ENCODE measurements at places on chromosomes 7 and 10.

DNA sequence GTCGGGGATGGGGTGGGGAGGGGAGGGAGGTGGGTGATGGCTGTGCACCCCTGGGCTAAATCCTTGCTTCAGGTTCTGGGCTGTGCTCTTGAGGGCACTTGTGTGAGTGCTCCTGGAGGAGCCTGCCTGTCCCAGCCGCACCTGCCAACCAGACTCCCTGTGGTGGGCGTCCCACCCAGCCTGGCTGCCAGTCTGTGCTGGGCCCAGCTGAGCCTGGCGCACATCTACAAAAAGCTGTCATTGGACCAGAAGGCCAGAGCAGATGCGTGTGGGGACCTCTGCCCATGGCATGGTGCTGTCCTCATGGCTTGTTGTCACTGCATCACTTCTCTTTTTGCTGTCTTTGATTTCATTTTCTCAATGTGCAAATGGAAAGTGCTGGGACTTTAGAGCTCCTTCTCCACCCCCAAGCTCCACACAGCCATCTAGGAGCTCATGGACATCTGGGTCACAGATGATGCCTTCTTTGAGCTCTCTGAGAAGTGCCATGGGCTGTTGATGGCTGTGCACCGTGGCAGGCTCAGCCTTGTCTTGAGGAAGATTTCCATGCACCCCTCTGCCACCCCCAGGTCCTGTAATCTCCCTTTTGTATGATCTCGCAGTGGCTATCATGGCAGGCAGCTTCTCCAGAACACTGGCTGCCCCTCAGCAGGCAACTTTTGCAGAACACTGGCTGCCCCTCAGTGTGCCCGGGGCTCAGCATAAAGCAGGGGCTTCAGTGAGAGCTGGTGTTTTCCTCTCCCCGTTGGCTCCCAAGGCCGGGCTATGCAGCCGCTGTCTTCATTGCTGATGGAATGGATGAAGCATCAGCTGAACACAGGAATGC, 83.9 kb downstream of the ADCY1 start:
- DNase-seq: no peak

DNA sequence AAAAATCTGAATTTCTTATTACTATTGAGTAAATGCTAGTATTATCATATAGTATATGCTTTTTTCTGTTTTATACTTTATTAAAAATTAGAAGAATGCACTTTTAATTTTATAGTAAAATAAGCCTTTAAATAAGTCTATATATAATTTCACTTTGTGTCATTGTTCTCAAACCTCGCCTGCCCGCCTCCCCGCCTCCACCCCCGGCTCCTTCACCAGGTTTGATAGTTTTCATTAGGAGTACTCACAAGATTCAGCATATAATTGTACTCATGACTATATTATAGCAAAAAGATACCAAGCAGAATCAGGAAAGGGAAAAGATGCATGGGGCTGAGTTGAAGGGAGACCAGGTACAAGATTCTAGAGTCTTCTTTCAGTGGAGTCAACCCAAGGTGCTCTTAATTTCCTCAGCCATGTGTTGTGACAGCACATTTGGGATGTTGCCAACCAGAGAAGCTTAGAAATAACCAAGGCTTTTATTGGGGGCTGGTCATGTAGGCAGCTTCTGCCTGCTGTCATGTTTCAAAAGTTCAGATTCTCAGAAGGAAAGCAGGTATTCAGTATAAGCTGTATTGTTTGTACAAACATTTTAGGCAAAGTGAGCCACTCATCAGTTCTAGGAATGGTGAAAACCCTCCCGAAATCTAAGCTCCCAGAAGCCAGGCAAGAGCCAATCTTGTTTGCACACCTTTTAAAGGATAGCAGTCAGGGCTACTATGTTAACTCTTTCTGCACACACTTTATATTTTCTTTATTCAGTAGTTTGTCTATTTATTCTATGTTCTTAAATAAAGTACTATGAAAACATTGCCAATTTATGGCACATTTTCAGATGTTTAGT, 12.3 kb downstream of the NHLRC2 start:
- DNase-seq: no peak

DNA sequence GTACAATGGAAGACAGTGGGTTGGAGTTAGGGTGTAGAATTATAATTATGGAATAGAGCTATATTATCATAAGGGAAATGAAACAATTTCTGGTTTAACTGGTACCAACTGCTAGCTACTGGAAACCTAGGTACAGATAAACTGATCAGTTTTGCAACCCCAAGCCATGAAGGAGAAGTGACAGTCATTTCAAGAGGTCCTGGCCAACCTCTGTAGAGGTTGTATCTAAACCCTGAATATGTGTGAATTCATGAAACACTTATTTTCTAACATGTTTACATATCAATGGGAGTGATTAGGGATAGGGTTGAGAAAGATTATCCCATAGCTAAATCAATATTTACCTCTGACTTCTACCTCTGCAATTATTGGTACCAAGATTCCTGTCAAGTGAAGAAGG, 29.9 kb upstream of the CC2D2B start:
- DNase-seq: no peak

DNA sequence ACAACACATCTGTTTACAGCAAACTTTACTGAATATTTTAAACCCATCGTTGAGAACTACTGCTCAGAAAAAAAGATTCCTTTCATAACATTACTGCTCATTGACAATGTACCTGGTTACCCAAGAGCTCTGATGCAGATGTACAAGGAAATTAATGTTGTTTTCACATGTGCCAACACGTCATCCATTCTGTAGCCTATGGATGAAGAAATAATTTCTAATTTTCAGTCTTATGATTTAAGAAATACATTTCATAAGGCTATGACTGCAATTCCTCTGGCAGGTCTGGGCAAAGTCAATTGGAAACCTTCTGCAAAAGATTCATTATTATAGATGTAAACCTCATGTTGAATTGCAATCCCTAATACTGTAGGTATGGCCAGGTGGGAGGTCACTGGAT, 16.7 kb upstream of the CNNM1 start:
- no peak for DNase-seq

DNA sequence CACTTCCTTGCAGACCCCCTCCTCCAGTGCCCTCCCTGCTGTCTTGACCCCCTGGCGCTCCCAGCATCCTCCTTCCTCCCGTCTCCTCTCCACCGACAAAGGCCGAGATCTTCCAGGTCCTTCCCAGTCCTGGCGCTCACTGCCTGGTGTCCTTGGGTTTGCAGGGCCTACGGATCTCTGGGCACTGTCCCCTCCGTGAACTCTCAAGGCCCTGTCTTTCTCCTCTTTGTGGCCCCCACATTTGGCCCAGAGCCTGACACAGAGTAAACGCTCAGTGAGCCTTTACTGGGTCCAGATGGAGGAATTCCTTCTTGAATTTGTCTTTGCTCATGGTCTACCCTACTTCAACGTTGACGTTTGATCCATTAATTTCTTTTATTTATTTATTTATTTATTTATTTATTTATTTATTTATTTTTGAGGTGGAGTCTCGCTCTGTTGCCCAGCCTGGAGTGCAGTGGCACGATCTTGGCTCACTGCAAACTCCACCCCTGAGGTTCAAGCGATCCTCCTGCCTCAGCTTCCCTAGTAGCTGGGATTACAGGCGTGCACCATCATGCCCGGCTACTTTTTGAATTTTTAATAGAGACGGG, 29.7 kb downstream of the TMEM270 start:
- DNase-seq: no peak
